ENCODE measurements at places on chromosomes 16 and 17.

- no peak for DNase-seq
These were observed 46.5 kb downstream of the MAP1LC3B start for GRCh38 chr16:87438611-87438985.

GRCh38 chr17:8681170-8681949, 50.8 kb upstream of the MYH10 start:
- DNase-seq: no peak

DNA sequence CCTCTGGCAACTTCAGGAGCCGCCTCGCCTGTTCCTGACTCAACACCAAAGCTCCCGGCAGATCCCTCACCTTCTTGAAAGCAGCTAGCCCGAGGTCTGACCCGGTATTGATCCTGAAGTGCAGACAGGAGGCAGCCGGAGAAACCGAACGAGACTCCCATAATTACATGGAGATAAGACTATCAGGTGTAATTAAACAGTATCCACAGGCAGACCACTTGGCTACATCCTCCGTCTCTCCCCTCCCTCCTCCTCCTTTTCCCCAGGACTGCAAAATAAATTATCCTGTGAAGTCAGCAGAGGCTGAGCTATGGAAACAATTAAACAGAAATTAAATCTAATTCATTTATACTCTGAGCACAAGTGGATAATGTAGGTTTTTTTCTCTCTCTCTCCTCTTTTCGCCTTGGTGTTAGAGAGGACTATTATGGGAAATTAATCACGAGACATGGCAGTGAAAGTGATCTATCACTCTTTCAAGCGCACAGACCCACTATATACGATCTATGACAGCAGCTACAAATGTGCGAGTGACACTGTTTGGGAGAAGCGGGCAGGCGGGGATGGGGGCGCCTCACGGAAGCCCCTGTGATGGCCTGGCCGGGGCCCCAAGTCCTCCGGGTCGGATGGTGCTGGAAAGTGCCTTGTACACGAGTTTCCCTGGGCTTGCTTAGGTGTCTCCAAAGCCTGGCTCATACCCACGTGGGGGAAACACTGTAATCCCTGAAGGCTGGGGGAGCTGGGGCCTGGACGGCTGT, 92.8 kb downstream of the RBFOX3 start:
- no peak for DNase-seq

DNA sequence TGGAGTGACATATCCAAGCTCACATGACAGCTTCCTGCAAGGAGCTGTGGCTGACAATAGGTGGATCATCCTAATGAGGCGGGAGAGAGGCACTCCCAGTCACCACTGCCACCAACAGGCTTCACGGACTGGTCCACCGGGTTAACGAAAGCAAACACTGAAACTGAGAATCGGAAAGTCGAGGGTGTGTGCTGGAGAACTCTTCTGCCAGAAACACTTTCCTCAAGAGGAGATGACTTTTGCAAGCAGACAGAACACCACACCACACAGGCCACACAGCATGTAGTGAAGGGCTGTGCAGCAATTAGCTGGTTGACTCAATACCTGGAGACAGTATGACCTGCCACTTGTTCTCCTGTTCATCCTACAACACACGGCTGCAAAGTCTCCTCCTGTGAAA, 53.0 kb upstream of the DNAJA2 start:
- no peak for DNase-seq

DNA sequence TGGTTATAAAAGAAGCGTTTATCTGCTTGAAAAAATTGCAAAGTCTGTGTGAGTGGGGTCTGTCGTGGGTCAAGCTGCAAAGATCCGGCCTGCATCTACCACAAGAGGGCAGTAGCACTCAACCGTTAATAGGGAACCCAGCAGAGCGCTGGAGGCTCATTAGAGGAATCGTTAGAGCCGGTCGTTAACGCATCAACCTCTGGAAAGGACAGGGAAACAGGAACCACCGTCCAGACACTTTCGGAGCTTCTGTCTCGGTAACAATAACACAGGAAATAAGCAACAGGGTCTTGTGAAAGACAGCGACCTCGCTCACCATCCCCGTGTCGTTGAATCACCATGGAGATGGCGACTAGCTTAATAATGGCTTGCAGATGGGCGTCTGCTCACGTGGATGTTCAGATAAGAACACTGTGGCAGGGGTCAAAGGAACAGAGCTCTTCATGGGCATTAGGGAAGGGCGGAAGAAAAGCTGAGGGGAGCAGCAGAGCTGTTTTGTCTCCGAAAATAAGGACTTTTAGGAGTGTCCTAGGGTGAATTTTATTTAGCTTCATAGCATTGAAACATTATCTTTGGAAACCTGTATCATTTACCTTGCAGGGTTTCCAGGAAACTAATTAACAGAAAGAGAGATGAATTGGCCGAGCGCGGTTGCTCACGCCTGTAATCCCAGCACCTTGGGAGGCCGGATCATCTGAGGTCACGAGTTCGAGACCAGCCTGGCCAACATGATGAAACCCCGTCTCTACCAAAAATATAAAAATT, 11.9 kb upstream of the NSRP1 start:
- DNase-seq: no peak

DNA sequence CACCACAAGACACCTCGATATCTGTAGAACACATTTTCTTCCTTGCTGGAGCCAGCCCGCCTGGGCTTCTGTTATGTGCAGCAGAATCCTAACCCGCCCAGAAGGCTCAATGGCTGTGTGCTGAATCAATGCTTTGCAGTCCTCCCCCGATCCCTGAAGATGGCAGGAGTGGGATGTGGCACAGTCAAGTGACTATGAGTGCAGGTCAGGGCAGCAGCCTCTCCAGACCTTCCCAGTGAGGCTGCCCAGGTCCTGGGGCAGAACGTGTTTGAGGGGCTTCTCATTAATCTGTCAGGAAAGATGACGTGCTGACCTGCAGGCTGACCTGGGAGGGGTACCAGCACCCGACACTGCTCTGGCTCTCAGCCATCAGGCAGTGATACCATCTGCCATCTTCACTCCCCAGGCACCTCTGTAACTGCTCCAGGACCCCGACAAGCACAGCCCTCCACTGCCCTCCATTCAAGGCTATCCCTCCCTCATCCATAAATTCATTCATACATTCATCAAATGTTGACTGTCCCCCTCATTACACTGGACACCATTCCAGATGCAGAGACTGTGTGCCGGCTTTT, 35.2 kb downstream of the LRRC75A start:
- DNase-seq: no peak

GRCh38 chr17:69300222-69300621, 26.7 kb downstream of the ABCA5 start:
- DNase-seq: no peak

DNA sequence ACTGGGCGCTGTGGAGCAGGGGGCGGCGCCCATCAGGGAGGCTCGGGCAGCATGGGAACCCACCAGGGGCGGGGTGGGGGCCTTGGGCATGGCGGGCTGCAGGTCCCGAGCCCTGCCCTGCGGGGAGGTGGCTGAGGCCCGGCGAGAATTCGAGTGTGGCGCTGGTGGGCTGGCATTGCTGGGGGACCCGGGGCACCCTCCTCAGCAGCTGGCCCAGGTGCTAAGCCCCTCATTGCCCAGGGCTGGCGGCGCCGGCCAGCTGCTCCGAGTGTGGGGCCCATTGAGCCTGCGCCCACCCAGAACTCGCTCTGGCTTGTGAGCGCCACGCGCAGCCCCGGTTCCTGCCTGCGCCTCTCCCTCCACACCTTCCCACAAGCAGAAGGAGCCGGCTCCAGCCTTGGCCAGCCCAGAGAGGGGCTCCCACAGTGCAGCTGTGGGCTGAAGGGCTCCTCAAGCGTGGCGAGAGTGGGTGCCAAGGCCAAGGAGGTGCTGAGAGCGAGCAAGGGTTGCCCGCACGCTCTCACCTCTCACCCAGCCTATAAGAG, 5.9 kb downstream of the ALDH3A2 start:
- DNase-seq: no peak

GRCh38 chr17:49327835-49328784, 33.9 kb downstream of the ZNF652 start:
- no peak for DNase-seq

GRCh38 chr16:2285731-2286191, 17.8 kb upstream of the RNPS1 start:
- no peak for DNase-seq

DNA sequence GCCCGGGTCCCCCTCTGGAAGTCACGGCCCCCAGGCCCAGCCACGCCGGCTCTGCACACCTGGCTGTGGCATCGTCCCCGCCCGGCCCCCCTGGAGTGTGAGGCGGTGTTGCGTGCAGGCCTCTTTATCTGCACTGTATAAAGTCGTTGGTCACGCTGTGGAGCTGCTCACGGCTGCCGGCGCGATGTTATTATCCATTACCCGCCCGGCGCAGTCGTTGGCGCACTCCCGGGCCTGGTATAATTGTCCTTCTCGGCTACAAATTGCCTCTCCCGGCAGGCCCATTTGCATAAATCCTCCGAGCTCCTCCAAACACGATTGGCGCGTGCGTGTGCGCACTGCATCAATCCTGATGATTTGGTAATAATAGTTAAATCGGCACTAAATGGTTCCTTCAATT, 57.8 kb downstream of the BAHCC1 start:
- no peak for DNase-seq

GRCh38 chr16:16021988-16022682, 72.7 kb downstream of the ABCC1 start:
- no peak for DNase-seq

- no peak for DNase-seq
These were observed 2.1 kb upstream of the NRN1L start for GRCh38 chr16:67882374-67883145.
